Stimulated activated CD4-positive, alpha-beta T cell treated with anti-CD3 and anti-CD28 coated beads, Interleukin-12 subunit alpha, Interleukin-12 subunit beta, amount 100 ng/mL, for 48 hours (primary cell): ENCODE measurements at places on chromosomes 1 and 21.
A peak's percentile ranks its signal among the peaks of the same experiment; 100 is the strongest.

DNA sequence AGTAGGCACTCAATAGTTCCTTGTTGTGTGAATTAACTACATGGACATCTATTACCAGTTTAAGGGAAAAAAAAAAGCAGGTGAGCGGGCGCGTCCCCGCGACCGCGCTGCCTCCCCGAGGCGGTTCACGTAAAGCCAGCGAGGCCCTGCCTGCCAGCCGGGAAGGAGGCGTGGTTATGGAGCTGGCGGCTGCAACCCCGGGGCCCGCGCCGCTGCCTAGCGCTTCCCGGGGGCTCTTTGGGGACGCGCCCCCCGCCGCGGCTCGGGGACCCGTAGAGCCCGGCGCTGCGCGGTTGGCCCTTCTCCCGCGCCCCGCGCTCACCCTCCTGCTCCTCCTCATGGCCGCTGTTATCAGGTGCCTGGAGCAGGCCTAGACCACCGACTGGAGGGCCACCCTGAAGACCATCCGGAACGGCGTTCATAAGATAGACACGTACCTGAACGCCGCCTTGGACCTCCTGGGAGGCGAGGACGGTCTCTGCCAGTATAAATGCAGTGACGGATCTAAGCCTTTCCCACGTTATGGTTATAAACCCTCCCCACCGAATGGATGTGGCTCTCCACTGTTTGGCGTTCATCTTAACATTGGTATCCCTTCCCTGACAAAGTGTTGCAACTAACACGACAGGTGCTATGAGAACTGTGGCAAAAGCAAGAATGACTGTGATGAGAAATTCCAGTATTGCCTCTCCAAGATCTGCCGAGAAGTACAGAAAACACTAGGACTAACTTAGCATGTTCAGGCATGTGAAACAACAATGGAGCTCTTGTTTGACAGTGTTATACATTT lies 2.6 kb upstream of the CC2D1B start:
- DNase-seq: peak; percentile 28

GRCh38 chr1:94335950-94336349 lies 82.2 kb upstream of the ABCD3 start:
- no peak for DNase-seq

DNA sequence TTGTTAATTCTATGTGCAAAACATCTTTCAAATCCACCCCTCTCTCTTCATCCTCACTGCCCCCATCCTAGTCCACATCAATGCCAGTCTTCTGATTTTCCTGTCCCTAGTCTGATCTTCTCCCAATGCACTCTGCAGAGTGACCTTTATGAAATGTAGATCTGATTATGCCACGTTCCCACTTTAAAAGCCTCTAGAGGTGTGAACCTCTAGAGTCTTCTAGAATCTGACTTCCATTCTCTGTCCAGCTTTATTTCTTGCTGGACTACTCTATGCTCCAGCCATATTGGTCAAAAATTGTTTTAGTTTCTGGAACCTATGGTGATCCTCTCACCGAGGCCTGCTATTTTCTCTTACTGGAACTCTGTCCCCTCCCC lies 32.5 kb downstream of the ZNF648 start:
- no peak for DNase-seq

DNA sequence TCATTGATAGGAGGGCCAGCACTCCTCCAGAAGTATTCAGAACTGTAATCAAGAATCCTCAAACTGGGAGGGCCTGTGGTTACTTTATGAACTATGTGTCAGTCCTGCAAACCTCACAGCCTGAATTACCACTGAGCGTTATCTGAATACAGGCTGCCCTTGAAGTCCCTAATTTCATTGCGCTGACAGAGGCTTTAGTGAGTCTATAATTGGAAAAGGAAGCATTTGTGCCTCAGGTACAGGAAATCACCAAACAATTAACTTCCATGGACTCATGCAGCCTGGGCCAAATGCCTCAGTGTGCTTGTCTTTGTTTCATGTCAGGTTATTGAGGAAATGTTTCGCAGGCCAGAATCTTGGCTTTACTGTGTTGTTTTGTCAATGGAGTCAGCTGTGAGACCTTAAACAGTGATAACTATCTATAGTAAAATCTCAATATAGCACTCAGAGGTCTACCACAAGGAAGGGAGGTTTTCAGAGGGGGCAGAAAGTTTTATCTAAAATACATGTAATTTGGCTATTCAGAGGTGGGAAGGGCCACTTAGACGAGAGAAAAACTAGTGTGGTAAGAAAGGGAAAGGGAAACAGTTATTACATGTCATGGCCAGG lies 32.9 kb upstream of the DOCK7 start:
- no peak for DNase-seq

DNA sequence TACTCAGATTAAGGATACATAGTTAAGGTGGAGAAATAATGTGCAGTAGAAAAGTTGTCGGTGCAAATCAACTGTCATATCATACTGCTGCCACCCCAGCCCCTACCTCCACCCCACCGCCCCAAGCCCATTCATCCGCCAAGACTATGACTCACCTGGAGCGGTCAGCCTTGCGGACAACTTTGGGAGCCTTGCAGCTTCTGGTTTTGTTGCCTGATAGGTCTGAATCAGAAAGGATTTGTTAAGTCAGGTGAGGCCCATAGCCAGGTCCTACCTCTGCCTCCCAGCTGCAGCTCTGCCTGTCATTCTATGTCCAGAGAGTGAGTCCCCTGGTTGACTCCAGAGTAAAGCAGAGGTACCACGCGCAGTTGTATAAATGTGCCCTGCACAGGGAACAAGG lies 12.6 kb downstream of the C1orf162 start:
- no peak for DNase-seq

GRCh38 chr21:29920938-29921337 lies 18.9 kb downstream of the GRIK1 start:
- DNase-seq: no peak

GRCh38 chr1:204251286-204251685 lies 37.5 kb upstream of the GOLT1A start:
- no peak for DNase-seq

DNA sequence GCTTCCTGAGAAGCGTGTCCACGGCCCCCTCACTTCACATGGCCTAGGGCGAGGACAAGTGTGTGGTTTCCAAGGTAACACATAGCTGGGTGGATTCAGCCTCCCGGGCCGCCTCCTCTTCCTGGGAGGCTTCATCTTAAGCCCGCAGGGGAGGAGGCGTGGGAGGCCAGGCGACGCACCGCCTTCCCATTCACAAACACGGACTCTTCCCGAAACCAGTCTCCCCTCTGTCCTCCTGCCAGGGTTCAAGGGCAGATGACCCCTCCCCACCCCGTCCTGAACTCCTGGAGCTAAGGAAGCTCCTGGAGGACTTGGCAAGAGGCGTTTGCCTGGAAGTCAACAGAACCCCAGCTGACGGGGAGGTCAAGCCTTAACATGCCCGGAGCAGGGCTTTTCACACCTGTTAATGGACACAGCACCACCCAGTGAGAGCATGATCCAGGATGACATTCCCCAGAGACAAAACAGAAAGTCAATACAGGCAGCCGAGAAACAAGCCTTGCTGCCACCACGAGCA lies 56.7 kb downstream of the KCNN3 start:
- DNase-seq: no peak

DNA sequence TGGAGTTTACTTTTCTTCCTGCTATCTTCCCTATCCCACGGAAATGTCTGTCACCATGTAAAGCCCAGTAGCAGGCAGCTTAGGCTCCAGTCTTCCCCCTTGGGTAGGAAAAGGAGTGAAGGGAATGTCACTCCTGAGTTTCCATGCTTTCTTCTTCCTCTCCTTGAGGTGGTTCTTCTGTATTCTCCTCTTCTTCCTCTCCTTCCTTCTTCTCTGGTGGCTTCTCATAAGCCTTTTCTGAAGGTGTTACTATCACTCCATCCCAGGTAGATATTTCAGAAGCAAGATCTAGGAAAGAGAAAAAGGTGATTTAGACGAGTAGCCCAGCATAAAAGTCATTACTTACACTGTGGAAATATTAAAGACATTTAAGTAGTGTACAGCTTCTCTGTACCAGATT lies 3.8 kb downstream of the SNAPIN start:
- no peak for DNase-seq

DNA sequence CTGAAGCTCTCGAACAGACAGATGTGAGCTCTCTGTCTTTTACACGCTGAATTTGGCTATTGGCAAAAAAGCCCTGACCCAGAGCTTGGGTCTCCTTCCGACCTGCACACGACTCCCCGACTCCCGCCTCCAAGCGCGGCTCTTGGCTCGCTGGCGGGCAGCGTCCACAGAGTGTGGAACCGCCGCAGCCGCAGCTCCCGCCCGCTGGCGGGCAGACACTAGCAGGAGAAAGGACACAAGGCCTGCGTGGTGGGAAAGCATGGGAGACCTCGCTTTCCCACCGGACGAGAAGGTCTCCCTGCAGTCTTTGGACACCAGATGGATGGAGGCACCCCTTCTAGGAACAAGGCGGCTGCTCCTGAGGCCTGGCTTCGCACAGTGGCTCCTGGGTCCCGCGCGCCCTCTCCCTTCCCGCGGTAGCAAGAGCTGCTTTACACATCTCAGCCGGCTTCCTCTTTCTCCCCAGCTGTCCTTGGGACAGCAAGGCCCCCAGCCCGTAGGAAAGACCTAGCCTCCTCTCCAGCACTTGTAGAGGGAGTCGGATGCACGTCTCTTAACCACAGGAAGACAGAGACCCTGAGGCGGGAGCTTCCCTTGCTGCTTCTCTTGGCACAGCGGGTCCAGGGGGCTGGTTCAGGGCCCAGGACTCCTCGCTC lies 92.1 kb downstream of the PRKAB2 start:
- no peak for DNase-seq

DNA sequence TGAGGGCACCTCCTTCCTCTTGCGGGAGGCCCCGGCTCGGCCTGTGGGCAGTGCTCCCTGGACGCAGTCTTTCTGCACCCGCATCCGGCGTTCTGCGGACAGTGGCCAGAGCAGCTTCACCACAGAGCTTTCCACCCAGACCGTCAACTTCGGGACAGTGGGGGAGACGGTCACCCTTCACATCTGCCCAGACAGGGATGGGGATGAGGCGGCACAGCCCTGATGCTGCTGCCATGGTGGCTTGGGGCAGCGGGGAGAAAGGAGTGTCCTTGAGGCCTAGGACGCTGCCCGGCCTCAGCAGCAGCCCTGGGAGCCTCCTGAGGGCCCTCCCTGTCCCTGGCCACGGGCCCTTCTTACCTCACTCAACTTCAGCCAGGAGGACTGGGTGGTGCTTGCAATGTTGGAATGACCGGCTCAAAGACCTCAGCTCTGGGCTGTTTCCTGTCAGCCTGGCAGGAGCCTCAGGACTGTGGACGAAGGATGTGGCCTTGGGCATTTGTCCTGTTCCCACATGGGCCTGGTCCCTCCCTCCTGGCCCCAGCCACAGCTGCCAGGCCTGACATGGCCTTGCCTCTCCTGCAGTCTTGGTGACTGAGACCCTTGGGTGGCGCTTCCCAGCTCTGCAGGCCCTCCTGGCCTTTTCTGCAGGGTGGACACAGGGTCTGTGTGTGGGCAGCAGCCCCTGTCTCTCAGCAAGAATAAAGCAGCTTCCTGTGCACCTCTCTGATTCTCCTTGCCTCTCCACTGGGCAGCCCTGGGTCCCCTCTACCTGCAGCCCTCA lies 45.9 kb downstream of the TRIM11 start:
- no peak for DNase-seq

- no peak for DNase-seq
Measured at GRCh38 chr1:215970406-215970805, 403.3 kb downstream of the KCTD3 start.

- no peak for DNase-seq
Measured at GRCh38 chr1:11059155-11059967, 457 bp downstream of the SRM start.
